ENCODE measurements at places on chromosomes 3 and 15.

DNA sequence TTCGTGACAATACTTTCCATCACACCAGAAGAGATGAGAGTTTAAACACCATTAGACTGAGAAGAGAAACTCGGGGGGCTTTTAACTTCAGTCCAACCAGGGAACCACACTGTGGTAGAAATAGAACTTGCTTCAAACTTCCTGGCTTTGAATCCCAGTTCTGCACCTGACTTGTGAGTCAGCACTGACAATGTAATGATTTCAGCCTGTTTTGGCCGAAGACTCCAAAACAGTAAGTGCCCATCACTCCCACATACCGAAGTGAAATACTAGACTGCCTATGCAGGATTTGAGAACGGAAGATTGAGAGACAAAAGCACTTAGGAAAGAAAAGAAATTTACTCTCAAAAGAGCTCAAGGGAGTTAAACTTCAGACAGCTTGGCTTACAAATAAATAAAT is 27.0 kb downstream of the C2CD4B start:
- DNase-seq, result peak; percentile 79

DNA sequence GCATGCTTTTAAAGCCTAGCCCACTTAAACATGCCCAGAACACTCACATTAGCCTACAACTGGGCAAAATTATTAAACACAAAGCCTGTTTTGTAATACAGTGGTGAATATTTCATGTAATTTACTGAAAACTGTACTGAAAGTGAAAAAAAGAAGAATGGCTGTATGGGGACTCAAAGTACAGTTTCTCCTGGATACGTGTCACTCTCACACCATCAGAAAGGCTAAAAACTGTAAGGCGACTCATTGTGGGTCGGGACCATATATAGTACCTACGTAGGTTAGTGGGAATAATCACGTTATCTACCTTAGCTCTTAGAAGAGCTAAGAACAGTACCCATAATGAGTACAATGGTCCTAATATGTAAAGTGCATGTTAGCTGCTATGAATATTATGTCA is 80.2 kb upstream of the SPATA12 start:
- DNase-seq, result no peak

- DNase-seq, result no peak
Observed at GRCh38 chr15:79929412-79929811, 32.6 kb upstream of the MTHFS start.

DNA sequence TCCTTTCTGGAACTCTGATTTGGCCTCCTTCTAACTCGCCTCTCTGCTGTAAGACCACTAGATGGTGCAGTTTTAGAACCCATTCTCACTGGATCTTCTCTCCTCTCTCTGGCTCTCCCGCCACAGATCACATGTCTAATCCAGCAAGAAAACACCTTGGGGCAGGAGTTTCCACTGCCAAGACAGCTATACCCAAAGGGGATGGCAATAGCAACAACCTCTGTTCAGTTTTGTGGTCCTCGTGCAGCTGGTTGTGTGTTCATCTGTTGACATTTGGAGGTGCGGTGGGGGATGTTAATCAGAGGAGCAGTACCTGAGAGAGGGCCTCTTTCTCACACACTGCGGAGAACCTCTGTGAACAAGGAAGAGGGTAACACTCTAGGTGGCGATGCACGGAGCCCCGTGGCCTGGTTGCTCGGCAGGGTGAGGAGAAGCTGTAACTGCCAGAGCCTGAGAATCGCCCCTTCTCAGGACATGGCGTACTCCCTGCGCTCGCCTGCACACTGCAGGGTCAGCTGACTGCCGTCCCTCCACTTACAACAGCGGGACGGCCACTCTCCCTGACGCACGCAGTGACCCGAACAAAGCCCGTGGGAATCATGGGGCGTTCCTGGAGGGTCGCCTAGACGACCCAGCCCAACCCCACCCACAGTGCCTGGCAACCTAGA is at the start of gene TEX55:
Gene TEX55, plus strand, starts transcription at position 666 of the 668 bp plus-strand sequence. CDS start 25 bp downstream, outside the sequence.
- DNase-seq, result peak; percentile 63

GRCh38 chr3:24471486-24471885 is 23.2 kb downstream of the THRB start:
- DNase-seq, result no peak

DNA sequence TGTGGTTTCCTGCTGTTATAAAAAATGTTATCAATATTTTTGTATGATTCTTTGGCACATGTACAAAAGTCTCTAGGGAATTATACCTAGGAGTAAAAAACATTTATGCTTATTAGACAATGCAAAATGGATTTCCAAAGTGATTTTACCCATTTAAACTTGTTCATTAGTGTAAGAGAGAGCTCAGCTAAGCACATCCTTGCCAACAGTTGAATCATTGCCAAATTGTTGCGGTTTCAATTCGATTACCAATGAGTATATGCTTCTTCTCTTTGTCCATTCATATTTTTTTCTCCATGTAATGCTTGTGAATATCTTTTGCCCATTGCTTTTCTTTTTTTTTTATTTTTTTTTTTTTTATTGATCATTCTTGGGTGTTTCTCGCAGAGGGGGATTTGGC is 17.2 kb downstream of the CASR start:
- no peak for DNase-seq

GRCh38 chr15:95025924-95026728 is 794.8 kb downstream of the MCTP2 start:
- peak; percentile 58 for DNase-seq

DNA sequence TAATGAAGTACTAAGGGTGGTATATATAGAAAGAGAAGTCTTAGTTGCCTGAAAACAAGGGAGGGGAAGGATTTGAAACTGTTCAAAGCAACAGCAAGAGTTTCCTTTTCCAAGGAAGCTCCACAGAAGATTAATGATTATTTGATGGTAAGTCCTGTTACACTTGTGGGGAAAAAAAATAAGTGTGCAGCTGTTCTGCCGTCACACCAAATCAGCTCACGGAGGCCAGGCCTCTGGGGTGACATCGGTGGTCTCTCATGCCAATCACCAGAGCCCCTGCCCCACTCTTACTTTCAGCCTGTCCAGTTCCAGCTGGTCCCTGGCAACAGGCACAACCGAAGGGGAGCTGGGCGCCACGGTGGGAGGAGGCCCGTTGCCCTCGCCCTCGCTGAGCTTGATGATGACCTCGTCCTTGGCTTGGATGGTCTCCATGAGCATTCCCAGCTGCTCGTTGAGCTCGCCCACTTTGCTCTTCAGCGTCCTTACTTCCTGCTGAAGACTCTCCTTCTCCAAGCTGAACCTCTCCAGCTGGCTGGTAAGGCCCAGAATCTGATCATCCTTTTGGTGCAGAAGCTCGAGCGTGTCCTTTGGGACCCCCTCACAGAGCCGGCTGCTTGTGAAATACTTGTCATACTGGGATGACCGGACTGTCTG is 53.5 kb downstream of the TBC1D2B start:
- DNase-seq, result no peak

DNA sequence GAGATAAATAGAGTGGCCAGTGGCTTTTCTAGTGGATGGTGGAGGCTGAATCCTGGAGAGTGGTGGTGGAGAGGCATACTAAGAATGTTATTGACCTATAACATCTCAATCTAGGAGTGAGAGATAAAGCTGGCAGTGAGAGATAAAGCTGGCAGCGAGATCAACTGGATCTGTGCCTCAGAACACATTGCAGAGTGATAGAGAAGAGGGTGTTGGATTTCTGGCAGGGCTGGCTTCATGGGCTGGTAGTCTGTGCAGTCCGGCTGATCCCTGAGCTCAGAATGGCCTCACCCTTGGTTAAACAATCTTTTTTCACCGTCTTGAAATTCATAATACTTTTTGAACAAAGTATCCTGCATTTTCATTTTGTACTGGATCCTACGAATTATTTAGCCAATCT is 221.2 kb downstream of the NLGN1 start:
- no peak for DNase-seq

- DNase-seq, result peak; percentile 56
Observed at GRCh38 chr3:152352554-152352953, 83.8 kb downstream of the MBNL1 start.

- no peak for DNase-seq
Observed at GRCh38 chr15:85463976-85464375, 83.6 kb downstream of the AKAP13 start.

- no peak for DNase-seq
Observed at GRCh38 chr3:33130144-33130543, 16.3 kb downstream of the CRTAP start.

DNA sequence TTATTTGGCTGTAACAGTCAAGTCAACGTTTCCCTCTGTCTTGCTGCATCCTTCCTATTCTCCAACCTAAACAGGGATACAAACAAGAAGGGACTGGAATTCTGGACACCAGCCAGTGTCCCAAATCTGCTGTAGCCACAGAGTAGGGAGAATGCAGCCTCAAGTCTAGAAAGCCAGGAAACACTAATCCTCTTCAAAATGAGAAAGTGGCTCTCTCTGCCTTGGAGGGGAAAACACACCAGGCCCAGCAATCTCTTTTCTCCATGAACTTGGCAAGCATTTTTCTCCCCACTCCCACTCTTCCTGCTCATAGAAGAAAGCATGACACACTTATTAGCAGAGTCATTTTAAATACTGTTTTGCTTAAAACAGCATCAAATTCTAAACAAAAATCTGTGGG is 781.7 kb downstream of the SQOR start:
- DNase-seq, result no peak

DNA sequence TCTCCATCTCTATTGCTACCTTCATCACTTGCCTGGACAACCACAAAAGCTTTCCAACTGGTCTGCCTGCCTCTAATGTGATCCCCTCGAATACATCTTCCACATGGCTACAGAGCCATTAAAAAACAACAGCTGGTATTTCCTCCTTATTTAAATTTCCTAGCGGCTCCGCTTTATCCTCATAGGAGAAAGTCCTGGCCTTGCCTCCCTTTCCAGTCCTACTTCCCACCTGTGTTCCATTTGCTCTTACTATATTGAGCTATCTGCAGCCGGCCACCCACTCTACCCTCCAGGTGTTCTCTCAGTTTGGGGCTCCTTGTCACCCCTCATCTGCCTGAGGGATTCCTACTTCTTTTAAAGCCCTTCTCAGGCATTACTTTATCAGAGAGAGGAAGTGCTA is 49.7 kb upstream of the TSPAN3 start:
- DNase-seq, result no peak

- no peak for DNase-seq
Observed at GRCh38 chr3:94272016-94272415, 209.2 kb downstream of the NSUN3 start.

GRCh38 chr15:36401586-36401966 is 177.8 kb upstream of the CDIN1 start:
- DNase-seq, result peak; percentile 7

GRCh38 chr15:88894819-88895767 is at the start of gene HAPLN3:
TSS of gene HAPLN3 (minus strand) at chr15:88895544. CDS start at chr15:88887298, 8,246 bp downstream.
- peak; percentile 61 for DNase-seq

GRCh38 chr15:83204697-83205096 is 2.9 kb downstream of the HDGFL3 start:
- peak; percentile 44 for DNase-seq

DNA sequence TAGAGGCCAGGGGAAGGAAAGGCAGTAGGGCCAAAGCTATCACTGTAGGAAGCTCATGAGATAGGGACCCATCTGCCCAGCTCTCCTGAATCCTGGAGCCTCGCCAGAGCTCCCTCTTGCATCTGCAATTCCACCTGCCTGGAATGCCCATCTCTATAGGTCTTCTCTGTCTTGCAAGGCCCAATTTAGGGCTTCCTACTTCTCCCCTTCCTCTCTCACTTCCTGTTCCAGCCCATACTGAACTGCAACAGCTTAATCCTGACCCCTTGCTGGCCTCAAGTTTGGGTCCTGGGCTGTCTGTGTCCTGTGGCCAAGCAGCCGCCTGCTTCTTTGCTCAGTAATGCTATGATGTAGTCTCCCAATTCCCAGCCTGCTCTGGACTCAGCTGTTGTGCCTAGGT is 3.6 kb upstream of the PTPN23 start:
- DNase-seq, result no peak

- DNase-seq, result no peak
Observed at GRCh38 chr3:69441040-69441439, 55.2 kb upstream of the FRMD4B start.

DNA sequence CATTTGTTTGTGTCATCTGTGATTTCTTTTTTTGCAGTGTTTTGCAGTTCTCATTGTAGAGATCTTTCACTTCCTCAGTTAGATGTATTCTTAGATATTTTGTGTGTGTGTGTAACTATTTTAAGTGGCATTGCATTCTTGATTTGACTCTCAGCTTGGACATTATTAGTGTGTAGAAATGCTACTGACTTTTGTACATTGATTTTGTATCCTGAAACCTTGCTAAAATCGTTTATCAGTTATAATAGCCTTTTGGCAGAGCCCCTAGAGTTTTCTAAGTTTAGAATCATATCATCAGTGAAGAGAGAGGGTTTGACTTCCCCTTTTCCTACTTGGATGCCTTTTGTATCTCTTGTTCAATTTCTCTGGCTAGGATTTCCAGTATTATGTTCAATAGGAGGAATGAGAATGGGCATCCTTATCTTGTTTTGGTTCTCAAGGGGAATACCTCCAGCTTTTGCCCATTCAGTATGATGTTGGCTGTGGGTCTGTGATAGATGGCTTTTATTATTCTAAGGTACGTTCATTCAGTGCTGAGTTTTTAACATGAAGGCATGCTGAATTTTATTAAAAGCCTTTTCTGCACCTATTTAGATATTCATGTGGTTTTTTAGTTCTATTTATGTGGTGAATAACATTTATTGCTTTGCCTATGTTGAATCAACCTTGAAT is 211.7 kb downstream of the MBNL1 start:
- no peak for DNase-seq

DNA sequence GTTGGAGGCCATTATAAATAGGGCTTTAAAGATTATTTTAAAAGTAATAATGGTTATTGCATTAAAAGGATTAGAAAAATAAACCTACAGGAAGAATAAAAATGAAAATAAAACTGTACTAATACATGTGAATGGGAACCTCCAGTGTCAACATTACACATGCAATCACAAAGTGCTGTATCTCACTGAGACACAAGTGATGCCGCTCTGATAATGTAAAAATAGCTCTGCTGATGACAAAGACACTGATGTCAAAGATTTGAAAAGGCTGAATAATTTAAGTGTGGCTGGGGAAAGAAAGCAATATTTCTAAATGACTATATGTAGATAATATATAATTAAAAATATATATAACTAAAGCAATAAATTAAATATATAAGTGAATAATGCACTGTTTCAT is 129.1 kb upstream of the RAP2B start:
- no peak for DNase-seq

- DNase-seq, result no peak
Observed at GRCh38 chr3:194536871-194537637, 50.3 kb upstream of the ATP13A3 start.

GRCh38 chr3:149455989-149456388 is 18.5 kb upstream of the TM4SF4 start:
- no peak for DNase-seq

- no peak for DNase-seq
Observed at GRCh38 chr3:188573291-188573940, 419.5 kb downstream of the LPP start.

GRCh38 chr15:100686725-100687473 is 84.5 kb downstream of the ASB7 start:
- peak; percentile 64 for DNase-seq

DNA sequence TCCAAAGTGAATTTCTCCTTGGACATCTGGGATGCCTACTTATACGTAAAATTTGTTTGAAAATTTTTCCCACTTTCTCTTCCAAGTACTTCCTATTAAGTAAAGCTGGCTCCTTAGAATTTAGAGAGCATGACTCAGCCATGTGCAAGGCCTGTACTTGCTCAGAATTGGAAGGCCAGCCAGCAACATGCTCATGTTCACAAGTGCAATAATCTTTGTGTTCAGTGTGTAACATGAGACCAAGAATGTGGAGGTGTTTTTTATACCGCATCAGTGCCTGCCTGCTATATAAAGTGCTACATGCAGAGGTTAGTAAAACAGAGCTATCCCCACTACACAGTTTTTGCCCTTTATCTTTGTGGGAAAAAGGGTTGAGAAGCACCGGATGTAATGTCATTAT is 151.9 kb upstream of the FEZF2 start:
- DNase-seq, result peak; percentile 3

GRCh38 chr3:69326855-69327300 is 59.0 kb downstream of the FRMD4B start:
- no peak for DNase-seq

Measured in amniotic epithelial cell (primary cell).